ENCODE measurements at places on chromosomes 13 and 19.
A peak's percentile ranks its signal among the peaks of the same experiment; 100 is the strongest.

DNA sequence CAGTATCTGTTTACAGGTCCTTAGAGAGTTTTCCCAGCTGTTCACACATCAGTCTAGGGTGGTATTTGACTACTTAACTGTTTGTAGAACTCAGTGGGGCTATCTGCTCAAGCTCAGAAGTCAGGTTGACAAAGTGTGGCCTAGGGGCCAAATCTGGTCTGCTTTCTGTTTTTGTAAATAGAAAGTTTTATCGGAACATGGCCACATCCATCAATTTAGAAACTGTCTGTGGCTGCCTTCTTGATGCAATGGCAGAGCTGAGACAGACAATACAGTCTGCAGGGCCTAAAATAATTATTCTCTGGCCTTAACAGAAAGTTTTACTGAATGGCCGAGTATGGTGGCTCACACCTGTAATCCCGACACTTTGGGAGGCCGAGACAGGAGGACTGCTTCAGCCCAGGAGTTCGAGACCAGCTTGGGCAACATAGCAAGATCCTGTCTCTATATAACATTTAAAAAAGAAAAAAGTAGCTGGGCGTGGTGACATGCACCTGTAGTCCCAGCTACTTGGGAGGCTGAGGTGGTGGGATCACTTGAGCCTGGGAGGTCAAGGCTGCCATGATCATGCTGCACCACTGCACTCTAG is 2.4 kb downstream of the SMG9 start:
- no peak for DNase-seq

GRCh38 chr13:33694546-33694945 is 123.4 kb upstream of the RFC3 start:
- no peak for DNase-seq

DNA sequence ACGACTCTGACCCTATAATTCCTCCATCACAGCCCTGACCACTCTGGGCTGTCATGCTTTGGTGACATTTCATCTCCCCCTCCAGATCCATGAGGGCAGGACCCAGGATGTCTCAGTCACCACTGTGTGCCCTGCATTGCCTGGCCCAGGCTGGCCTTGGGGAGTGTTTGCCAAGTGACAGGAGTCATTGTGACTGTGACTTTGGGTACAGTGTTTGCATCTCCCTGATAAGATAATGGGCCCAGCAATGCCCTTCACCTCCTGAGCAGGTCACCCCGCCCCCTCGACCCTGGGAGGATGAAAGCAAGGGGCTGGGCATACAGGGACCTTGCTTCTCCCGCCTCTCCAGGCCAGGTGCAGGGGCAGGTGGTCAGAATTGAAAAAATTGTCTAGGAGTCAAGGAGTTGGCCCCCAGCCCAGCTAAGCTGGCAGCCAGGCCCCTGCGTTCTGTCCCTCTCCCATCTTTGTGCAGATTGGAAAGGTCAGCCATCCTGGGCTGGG is 5.9 kb upstream of the ATP4A start:
- DNase-seq, result peak; percentile 79

DNA sequence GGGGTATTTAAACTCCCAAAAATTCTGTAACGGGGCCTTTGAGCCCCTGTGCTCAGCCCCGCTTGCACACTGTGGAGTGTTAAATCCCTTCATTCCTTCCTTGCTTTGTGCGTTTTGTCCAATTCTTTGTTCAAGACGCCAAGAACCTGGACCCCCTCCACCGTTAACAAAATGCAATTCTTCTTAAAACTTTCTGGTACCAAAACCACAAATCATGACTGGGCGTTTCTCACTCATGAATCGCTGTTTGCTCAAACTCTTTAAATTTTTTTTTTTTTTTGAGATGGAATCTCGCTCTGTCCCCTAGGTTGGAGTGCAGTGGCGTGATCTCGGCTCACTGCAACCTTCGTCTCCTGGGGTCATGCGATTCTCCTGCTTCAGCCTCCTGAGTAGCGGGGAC is 881 bp downstream of the ZNF20 start:
- no peak for DNase-seq

GRCh38 chr13:79491715-79492114 is 10.8 kb downstream of the NDFIP2 start:
- no peak for DNase-seq

DNA sequence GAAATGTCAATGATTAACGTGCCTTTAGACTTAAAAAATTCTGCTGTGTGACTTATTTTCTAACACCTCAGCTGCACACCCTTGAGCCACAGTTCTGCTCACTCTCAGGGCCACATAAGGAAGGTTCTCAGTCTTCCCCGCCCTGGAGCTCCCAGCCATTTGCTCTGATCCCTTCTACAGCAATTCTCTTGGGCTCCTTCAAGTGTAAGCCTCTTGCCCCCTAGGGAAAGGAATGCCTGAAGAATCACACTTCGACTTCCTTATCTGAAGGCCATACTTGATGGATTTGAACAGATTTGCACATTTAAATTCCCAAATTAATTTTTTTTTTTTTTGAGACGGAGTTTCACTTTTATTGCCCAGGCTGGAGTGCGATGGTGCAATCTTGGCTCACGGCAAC is 44.2 kb downstream of the RASA3 start:
- no peak for DNase-seq

DNA sequence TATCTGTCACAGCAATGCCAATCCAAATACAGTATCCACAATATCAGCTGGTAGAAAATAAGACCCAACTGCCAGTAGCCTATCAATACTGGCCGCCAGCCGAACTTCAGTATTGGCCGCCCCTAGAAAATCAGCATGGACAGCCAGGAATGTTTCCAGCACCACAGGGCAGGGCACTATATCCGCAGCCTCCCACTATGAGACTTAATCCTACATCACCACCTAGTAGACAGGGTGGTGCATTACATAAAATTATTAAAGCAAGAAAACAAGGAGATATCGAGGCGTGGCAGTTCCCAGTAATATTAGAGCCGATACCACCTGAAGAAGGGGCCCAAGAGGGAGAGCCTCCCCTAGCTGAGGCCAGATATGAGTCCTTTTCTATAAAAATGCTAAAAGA is 111.3 kb downstream of the ZNF486 start:
- no peak for DNase-seq

Data from G401 (cell line).